ENCODE measurements at places on chromosomes 3 and 15. TPM values are rescaled to one million over a fixed set of nuclear protein-coding genes. Genes with fewer than 3 reads are reported as not detected.

GRCh38 chr3:15602146-15602536 lies 596 bp downstream of the BTD start:
- no peaks in the 10 kb centered on the region for H3K27me3 ChIP-seq
- peaks cover 25% of the 10 kb centered on the region for H3K4me1 ChIP-seq
- peak overlapping the region; percentile 95 for H3K27ac ChIP-seq
- DNase-seq: no peak

- no peaks in the 10 kb centered on the region for H3K27me3 ChIP-seq
- H3K4me3 ChIP-seq: no peak overlapping the region
- no peak for DNase-seq
- peaks cover 3% of the 10 kb centered on the region for H3K36me3 ChIP-seq
- no peak overlapping the region for H3K27ac ChIP-seq
- no peaks in the 10 kb centered on the region for H3K4me1 ChIP-seq
Observed at GRCh38 chr15:63938486-63939061, 104.8 kb upstream of the HERC1 start.

GRCh38 chr3:3902161-3902560 lies 102.9 kb downstream of the LRRN1 start:
- no peaks in the 10 kb centered on the region for H3K36me3 ChIP-seq
- no peak overlapping the region for H3K27ac ChIP-seq
- H3K4me3 ChIP-seq: no peak overlapping the region
- no peak for DNase-seq
- H3K27me3 ChIP-seq: no peaks in the 10 kb centered on the region

Gene PSTPIP1
- total RNA-seq: not detected

Gene SNTN
- total RNA-seq: 0.29 TPM

Gene SMARCC1
- total RNA-seq: 122 TPM
